Endodermal cell (in vitro differentiated cells): ENCODE measurements at places on chromosomes 11 and 22. TPM values are rescaled to one million over a fixed set of nuclear protein-coding genes. Genes with fewer than 3 reads are reported as not detected.

- DNase-seq, result no peak
Observed at GRCh38 chr11:76629853-76630599, 40.5 kb downstream of the LRRC32 start.

DNA sequence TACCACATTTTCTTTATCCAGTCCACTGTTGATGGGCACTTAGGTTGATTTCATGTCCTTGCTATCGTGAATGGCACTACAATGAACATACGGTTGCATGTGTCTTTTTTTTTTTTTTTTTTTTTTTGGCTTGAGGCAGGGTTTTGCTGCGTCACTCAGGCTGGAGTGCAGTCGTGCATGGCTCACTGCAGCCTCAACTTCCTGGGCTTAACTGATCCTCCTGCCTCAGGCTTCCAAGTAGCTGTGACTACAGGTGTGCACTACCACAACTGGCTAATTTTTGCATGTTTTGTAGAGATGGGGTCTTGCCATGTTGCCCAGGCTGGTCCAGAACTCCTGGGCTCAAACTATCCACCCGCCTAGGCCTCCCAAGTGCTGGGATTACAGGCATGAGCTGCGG is 1.5 kb upstream of the CCDC90B start:
- no peak for DNase-seq

DNA sequence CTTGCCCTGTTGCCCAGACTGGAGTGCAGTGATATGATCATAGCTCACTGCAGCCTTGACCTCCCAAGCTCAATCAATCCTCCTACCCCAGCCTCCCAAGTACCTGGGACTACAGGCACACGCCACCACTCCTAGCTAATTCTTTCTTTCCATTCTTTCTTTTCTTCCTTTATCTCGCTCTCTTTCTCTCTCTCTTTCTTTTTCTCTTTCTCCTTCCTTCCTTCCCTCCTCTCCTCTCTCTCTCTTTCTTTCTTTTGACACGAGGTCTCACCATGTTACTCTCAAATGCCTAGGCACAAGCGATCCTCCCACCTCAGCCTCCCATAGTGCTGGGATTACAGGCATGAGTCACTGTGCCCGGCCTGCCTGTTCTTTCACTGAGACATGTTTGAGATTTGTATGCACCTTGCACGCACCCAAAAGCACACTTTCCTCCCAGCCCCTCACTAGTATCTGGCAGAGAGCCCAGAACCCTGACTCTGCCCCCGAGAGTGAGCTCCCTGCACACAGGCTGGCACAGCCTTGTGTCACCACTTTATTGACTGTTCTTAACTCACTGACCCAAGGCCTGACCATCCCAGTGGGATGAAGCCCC is 56.8 kb downstream of the CD6 start:
- DNase-seq, result no peak

DNA sequence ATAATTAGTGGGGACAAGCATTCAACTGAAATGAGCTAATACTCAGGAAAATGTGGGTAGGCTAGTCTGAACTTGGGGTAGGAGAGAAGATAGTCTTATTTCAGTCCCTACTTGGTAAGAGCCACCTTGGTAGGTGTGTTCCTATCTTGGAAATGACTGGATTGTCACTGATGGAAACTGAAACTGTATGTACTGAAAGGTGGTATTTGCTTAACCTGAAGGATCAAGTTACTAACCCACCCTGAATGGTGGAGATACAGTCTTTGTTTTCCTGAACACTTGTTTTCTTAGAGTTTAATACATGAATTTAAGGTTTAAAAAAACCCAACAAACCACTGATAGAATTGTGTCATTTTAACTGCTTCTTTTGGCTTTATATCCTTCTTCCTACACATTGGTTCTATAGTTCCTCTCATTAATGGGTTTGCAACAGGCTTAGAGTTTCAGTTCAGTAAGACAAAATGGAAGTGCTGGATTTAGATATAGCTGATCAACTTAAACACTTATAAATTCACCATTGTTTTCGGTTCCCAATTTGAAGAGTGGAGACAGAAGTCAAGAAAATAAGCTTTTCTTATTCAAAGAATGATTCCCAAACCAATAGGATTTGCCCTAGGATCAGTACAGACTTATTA is 4.2 kb downstream of the FAR1 start:
- DNase-seq, result no peak

DNA sequence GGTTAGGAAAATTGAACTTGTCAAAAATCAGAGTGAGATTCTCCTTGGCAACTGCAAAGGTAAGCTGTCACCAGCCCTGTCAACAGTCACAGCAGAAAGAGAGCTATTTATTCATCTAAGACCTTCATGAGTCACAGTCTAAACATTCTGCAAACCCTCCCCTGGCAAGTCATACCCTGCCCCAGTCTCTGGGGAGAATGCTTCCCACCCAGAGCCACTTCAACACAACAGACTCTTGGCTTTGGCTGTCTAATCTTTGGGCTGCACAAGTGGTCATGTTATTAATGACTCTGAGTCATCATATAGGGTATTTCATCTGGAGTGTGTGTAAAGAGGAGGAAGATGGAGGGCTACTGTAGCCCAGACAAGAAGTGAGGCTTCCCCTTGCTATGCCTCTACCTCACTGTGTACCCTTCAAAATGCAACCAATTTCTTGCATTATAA is 153.4 kb downstream of the CCDC34 start:
- DNase-seq, result peak; percentile 56

The OR8B8 gene
- not detected in 2 replicates for total RNA-seq

The CARD18 gene
- total RNA-seq, result not detected in 3 replicates

The MS4A12 gene
- not detected in 3 replicates for total RNA-seq

The ART5 gene
- total RNA-seq, result 5.4 and 6.4 TPM in 2 replicates
